ENCODE measurements at places on chromosomes 13 and 19.

GRCh38 chr13:89937420-89937819, 1410.1 kb upstream of the MIR17HG start:
- no peak for DNase-seq
- no peak overlapping the region for H3K4me3 ChIP-seq
- H3K36me3 ChIP-seq: peaks cover 4% of the 10 kb centered on the region
- H3K4me1 ChIP-seq: no peaks in the 10 kb centered on the region
- H3K27ac ChIP-seq: no peak overlapping the region
- no peaks in the 10 kb centered on the region for H3K27me3 ChIP-seq

DNA sequence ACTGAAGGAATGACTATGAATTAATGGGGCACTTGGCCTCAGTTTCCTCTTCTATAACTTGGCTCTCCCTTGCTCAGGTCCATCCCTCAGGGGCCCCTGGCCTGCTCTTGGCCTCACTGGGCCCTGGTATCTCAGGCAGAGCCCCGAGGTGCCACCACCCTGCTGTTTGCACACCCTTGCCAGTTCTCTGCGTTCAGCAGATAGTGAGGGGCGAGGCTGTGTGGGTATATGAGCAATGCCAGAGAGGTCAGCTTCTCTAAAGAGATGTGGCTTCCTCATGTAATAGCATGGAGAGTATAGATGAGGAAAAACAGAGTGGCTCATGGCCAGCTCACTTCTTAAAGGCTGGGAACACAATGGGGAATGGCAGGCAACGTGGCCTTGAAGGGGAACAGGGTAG, 76.1 kb downstream of the CYSLTR2 start:
- peaks cover 8% of the 10 kb centered on the region for H3K4me1 ChIP-seq
- no peaks in the 10 kb centered on the region for H3K36me3 ChIP-seq
- no peak overlapping the region for H3K27ac ChIP-seq
- H3K4me3 ChIP-seq: no peak overlapping the region

DNA sequence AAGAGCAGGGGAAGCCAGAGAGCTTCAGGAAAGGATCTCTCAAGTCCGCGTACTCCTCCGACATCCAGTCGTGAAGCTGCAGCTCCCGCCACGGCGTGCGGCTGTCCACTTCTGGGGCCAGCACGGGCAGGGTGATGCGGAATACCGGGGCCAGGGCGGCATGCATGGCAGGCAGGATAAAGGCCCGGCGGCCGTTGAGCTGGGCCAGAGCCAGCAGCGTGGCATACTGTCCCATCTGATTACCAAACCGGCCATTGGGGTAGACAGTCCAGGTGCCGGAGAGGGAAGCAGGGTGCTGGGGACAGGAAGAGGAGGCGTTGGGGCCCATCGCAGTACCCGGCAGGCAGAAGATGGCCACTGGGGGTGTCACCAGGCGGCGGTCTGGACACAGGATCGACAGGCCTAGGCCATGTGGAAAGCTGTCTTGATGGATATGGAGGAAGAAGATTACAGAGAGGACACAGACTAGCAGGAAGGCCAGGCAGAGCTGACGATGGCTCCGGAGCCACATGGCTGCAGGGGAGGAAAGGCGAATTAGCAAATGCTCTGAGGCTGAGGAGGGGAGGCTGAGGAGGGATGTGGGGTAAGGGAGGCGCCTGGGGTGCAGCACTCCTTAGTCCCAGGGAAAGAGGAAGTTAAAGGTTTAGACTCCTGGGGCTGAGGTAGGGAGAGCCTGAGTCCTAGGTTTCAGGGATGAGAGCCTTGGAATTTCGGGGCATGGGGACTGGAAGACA, 1.5 kb downstream of the FUT1 start:
- H3K4me3 ChIP-seq: peak overlapping the region; percentile 19
- peaks cover 35% of the 10 kb centered on the region for H3K27me3 ChIP-seq
- H3K4me1 ChIP-seq: peaks cover 32% of the 10 kb centered on the region

DNA sequence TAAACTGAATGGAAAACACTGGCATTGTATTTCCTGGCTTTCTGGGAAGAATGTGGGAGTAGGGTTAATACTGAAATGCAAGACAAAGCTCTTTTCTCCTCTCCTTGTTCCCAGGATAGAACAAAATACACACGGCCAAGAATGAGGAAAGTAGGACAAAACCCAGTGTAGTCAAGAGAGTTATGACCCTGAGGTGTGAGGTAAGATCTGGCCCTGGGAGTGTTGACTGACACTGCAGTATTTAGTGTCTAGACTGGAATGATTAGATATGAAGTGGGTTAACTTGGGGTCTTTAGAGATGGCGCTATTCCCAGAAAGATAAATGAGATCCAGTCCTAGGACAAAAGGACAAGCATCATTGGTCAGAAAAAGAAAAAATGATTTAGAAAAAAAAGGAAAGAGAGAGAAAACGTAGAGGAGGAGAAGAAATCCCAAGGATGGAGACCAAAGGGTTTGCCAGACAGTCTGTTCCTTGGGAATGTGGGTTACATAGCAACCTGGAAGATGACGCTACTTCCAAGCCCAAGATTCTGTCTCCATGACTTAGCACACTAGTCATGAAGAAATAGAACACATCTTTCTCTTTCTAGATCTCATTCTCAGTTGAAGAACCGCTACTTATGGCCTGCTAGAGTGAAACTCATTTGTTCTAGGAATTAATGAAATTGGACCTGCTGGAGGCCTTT, 543.6 kb upstream of the GPC6 start:
- no peak overlapping the region for H3K27ac ChIP-seq
- H3K4me1 ChIP-seq: no peaks in the 10 kb centered on the region
- no peaks in the 10 kb centered on the region for H3K27me3 ChIP-seq
- no peak overlapping the region for H3K4me3 ChIP-seq

- peaks cover 17% of the 10 kb centered on the region for H3K4me1 ChIP-seq
- peak overlapping the region; percentile 63 for H3K27ac ChIP-seq
Measured at GRCh38 chr13:28575200-28575599, 80.3 kb upstream of the FLT1 start.

DNA sequence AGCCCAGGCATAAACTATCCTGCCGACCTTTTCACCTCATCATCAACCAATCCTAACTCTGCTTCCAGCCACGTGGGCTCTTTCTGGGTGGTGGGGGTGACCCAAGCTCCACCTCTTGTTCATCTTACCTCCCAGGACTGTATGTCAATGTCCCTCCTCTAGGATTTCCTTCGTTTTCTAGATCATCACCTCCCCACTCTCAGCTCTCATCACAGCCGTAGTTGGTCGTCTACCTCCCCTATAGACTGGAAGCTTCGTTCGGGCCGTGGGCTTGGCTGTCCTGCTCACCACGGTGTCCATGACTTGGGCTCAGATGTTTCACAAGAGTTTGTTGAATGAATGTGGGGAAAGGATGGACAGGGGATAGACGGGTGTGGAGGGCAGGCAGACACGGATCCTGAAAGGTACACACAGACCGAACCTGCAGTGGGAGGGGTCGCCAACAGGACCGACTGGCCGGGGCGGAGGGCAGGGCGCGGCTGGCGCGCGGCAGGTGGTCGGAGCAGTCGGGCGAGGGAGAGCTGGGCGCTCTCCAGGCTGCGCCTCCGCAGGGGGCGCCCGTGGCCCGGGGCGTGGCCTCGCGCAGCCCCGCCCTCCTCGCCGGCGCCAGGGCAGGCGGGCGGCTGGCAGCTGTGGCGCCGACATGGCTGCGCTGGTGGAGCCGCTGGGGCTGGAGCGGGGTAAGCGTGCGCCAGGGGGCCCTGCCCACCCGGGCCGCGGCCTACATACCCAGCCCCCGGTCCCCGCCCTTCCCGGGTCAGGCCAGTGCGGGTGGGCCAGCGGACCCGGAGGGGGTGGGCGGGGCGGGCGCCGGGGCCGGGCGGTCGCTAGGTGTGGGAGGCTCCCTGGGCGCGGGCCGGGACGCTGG, at the start of gene LIN7B:
Gene LIN7B, plus strand, starts transcription at position 609 of the 868 bp plus-strand sequence. Its CDS starts 35 bp downstream, at position 644.
- H3K4me1 ChIP-seq: peaks cover 35% of the 10 kb centered on the region
- H3K27ac ChIP-seq: peak within 1 kb of the TSS; percentile 76
- H3K36me3 ChIP-seq: no peaks in the 10 kb centered on the region
- H3K27me3 ChIP-seq: no peaks in the 10 kb centered on the region
- H3K4me3 ChIP-seq: peak within 1 kb of the TSS; percentile 83
- DNase-seq: peak; percentile 90

DNA sequence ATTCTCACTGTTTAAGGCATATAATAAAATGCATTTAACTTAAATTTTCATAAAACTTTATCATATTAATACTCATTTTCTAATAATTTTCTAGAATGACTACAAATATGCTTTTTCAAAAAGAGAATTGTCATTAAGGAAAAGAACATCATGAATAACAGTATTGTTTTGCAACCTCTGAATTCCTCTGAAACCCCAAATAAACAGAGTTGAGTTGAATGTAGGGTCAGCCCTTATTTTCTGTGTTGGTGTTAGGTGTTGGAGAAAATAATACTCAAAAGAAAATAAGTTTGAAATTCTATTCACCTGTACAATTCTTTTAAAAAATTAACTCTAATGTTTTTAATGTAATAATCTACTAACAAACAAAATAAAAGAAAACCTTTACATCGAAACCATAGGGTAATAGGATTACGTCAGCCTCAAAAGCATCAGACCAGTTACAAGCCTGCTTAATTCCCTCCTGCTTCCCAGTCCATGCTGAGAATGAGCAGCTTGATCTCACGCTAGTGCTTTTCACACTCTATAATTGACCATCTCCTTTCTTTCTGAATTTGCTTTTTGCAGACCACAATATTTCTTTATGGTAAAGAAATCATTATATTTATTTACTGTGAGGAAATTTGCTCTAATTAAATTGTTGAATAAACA, 160.9 kb downstream of the PCDH9 start:
- no peaks in the 10 kb centered on the region for H3K36me3 ChIP-seq
- no peaks in the 10 kb centered on the region for H3K27me3 ChIP-seq
- no peaks in the 10 kb centered on the region for H3K4me1 ChIP-seq

DNA sequence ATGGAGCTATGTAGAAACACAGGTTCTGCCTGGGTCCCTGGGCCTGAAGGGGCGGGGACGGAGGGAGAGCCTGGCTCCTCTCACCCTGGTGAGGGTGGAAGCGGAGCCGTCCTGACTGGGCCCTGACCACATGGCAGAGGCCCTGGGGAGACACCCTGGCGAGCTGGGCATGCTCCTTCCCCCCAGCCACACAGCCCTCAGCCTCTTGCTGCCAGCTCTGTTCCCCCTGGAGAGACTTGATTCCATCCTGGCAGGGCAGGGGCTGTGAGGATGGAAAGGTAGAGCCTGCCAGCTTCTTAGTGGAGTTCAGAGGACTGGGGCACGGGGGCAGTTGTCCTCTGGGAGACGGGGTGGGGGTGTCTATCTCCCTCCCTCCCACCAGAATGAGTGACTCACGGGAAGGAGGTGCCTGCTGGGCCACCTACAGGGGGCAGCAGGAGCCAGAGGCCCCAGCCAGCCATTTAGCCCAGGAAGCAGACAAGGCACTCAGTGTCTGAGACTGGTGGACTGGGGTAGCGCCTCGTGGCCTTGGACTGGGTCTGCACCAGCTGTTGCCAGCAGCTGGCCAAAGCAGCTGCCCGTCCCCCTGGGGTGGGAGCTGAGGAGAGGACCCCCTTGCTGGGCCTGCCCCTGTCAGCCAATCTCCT, 22.8 kb upstream of the RNF17 start:
- H3K4me1 ChIP-seq: no peaks in the 10 kb centered on the region
- H3K27ac ChIP-seq: no peak overlapping the region
- DNase-seq: no peak
- H3K4me3 ChIP-seq: no peak overlapping the region

DNA sequence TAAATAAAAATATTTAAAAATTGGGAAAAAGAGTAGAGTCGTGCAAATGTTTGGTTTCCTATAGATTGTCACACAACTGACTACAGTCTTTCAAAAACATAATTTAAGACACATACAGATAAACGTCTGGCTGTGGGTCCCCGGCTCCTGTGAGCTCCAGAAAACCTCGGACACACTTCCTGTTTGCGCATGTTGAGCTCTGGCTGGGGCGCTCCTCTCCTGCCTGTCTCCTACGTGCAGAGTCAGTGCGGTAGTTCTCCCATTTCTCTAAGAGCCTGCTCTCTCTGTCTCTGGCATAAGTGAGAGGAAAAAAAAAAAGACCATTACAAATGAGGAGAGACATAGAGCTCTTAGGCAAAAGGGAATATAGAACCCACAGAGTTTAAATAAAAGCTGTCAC, 128.2 kb upstream of the OBI1 start:
- H3K4me1 ChIP-seq: no peaks in the 10 kb centered on the region
- H3K36me3 ChIP-seq: no peaks in the 10 kb centered on the region
- no peak overlapping the region for H3K27ac ChIP-seq
- peaks cover 6% of the 10 kb centered on the region for H3K27me3 ChIP-seq
- no peak for DNase-seq

DNA sequence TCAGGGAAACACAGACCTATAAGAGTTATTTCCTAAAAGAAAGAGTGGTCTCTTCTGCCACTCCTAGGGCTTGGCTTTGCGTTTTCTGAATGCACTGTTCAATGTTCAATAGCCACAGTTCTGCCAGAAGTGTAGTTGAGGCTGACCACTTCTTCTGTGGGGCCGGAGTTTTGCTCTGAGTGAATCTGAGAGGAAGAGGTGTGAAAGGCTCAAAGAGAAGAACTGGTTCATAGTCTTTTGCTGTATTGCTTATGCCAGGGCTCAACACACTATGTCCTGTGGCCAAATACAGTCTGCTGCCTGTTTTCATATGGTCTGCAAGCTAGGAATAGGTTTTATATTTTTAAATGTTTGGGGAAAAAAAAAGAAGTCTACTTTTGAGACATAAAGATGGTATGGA, 128.2 kb downstream of the STOML3 start:
- no peak overlapping the region for H3K27ac ChIP-seq
- no peak for DNase-seq
- peaks cover 15% of the 10 kb centered on the region for H3K27me3 ChIP-seq
- no peak overlapping the region for H3K4me3 ChIP-seq
- H3K4me1 ChIP-seq: no peaks in the 10 kb centered on the region

DNA sequence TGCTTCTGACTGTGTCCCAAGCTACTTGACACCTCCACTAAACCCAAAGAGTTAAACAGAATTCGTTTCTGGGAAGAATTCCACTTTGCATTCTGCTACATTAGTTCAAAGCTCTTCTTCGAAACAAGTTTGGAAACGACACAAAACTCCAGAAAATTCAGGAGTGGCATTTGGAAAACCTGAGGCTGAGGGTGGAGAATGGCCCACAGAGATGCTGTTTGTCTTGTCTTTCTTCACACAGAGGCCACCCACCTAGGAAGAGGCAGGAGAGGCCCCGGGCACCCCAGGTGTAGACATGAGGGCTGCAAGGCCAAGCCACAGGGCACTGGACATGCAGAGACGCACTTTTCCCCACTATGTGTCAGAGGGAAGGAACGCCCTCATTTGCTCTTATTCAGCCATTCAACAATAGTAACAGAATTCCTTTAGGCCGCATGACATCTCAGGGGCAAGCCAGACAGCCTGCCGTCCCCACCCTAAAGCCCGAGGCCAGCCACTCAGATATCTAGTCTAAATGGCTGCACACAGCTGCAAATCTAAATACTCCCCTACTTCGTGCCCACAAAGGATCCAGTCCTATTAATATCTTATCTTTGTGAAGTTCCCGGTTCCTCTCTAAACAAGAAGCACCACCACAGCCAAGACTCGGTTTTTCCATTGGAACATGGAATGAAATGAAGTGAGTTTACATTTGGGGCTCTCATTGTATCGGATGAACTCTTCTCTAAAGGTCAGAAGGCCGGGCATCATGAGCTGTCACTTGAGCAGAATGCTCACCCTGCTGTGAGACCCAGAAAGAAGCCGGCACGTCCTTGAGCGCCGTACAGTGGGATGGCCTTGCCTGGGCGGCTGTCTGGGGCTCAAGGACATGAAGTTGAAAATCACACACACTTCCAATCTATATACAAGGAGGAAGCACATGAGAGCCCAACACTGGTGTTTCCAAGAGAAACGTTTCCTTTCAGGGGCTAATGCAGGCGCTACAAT, 19.8 kb downstream of the COL4A1 start:
- no peaks in the 10 kb centered on the region for H3K36me3 ChIP-seq
- DNase-seq: no peak
- no peaks in the 10 kb centered on the region for H3K4me1 ChIP-seq
- no peak overlapping the region for H3K27ac ChIP-seq
- no peak overlapping the region for H3K4me3 ChIP-seq
